ENCODE measurements at places on chromosomes 11 and 22.

DNA sequence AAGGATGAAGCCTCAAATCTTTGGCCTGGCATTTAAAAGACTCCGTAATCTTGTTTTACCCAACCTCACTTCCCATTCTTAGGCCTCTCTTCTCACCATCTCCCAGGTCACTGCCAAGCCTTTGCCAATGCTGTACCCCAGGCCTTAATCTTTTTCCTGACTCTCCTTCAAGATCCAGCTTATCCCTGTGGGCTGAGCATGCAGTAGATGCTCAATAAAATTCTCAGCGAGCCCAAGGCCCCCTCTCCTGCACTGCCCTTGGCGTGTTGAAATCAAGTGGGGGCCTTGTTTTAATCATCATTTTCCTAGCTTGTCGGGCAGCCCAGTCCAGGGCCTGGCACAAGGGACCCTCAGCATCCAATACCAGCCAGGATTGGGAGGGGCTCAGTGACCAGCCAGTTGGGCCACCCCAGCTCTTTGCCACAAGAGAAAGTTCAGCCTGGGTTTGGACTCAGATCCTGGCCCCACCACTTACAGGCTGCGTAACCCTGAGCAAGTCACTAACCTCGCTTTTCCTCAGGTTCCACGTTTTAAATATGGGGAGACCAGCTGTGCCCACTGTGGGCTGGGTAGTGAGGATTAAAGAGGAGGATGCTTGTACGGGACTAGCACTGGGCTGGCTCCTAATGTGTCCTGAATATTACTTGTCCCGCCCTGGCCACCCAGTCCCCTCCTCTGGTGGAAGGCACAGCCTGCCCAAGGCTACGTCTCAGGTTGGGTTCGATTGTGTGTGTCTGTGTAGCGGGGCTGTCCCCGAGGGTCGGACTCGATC is 943 bp upstream of the YWHAH start:
- no peak for DNase-seq

DNA sequence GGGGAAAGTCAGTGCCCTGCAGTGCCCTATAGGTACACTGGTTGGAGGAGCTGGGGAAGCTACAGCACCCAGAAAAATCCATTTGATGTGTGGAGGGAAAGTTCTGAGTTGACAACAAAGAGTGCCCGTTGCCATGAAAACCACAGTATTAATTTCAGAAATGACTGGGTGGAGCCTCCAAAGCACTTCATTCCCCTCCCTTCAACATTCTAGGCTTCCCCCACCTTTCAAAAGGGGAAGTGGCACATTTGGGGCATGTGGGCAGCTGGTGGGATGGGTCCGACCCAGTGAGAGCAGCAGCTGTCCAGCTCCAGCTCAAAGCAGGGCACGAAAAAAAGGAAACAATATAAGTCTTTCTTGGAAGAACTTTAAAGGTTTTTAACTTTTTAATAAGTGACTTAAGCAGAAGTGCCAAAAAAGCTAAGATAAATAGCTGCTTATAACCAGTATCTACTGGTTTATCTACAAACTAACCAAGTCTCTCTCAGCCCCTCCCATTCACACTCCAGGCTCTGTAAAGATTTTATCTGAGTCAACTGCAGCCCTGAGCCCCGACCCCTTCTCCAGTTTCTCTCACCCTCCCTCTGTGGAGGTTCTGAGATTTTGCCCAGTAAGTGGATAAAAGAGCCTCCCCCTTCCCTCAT is 9.0 kb upstream of the AHNAK start:
- peak; percentile 89 for DNase-seq

DNA sequence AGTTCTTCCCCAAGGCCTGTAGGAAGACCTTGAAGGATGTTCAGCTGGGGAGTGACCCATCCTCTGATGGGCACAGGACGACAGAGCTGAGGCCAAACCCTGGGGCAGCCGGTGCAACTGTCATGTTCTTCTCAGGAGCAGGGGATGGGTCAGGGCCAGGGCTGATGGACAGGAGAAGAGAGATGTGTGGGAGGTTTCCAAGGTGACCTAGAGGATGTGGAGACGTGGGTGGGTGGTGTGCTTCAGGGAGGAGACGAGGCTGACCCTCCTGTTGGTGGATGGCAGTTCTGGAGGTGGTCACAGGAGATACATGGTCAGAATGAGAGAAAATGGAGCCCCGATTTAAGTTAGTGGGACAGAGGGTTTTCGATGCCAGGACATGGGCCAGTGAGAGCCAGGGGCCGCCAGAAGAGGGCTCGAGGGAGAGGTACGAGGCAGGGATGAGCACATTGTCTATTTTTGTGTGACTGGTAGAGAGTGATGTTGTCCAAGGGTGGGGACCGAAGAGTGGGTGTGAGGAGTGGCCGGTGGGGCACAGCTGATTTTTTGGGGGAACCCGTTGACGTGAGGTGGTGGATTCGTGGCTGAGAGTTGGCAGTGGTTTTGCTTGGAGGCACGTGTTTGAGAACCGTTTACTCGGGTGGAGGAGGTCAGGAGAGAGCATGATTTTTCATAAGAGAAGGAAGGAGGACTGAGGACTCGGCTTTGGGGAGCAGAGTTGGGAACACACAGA is 14.6 kb downstream of the TBC1D22A start:
- no peak for DNase-seq

- DNase-seq: no peak
Measured at GRCh38 chr11:77207618-77208313, 79.7 kb downstream of the MYO7A start.

- no peak for DNase-seq
Measured at GRCh38 chr11:133545199-133545803, 13.0 kb upstream of the OPCML start.

DNA sequence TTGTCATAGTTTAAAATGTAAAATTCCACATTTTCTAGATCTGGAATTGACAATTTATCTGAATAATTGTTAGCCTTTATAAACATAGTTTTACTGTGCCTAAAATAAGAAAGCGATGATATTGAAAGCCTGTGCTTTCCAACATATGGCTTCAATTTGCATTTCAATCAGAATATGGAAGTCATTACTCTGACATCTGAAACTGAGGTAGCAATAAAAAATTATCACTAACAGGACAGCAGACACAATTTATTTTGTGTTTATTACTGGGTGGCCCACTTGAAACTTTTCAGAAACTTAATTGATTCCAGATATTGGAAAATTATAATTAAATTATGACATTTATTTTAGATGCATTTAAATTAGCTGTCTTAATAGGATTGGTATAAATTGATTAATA is 78.5 kb downstream of the TMEM135 start:
- no peak for DNase-seq
